ENCODE measurements at places on chromosomes 7 and 10.

GRCh38 chr7:125032943-125033342 lies 103.3 kb upstream of the POT1 start:
- DNase-seq = no peak

- DNase-seq = no peak
These were observed 322.5 kb downstream of the AUTS2 start for GRCh38 chr7:69920797-69921196.

- no peak for DNase-seq
These were observed 117.3 kb upstream of the PCBD1 start for GRCh38 chr10:71005337-71006305.

GRCh38 chr7:2639695-2640481 lies 8.1 kb downstream of the TTYH3 start:
- DNase-seq = no peak

DNA sequence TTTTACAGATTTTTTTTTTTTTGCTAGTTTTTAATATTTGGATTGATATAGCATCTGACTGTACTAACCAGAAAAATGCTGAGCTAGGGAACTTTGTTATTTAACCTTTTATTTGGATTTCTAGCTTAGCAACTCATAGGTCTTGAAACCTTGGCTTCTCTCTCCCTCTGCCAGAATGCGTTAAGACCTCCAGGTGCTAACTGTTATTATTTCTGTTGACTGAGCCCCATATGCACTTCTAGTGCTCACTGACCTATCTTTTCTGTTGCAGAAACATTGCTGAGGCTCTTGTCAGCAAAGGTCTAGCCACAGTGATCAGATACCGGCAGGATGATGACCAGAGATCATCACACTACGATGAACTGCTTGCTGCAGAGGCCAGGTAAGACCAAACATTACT lies 143.6 kb downstream of the LRRC4 start:
- DNase-seq = no peak

DNA sequence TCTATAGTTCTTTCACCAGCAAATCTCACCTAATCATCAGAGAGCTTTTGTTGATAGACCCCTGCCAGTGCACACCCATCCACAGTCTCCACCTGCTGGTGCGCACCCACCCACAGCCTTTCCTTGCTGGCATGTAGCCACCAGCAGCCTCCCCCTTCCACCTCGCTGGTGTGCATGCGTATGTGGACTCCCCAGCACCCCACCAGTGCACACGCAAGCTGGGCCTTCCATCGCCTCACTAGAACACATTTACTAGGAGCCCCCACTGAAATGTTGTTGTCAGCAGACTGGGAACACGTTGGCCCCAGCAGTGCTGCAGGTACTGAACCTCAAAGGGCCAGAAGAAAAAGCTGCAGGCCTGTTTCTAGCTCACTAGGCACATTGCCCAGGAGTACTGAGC lies 104.9 kb upstream of the ZWINT start:
- no peak for DNase-seq

GRCh38 chr7:158028290-158028941 lies 559.2 kb downstream of the PTPRN2 start:
- DNase-seq = no peak

GRCh38 chr10:36188080-36188453 lies 546.0 kb upstream of the FZD8 start:
- no peak for DNase-seq

GRCh38 chr7:143460271-143460979 lies 17.2 kb downstream of the TAS2R60 start:
- no peak for DNase-seq

GRCh38 chr10:114426476-114426875 lies 22.2 kb upstream of the AFAP1L2 start:
- no peak for DNase-seq

- DNase-seq = no peak
These were observed 157.4 kb upstream of the MAGI2 start for GRCh38 chr7:79610748-79611304.

- no peak for DNase-seq
These were observed 76.5 kb upstream of the ADRB1 start for GRCh38 chr10:113967126-113967525.

- DNase-seq = no peak
These were observed 14.0 kb upstream of the SLC18A2 start for GRCh38 chr10:117226813-117227451.

GRCh38 chr7:159118197-159118595 lies 26.5 kb downstream of the VIPR2 start:
- no peak for DNase-seq

DNA sequence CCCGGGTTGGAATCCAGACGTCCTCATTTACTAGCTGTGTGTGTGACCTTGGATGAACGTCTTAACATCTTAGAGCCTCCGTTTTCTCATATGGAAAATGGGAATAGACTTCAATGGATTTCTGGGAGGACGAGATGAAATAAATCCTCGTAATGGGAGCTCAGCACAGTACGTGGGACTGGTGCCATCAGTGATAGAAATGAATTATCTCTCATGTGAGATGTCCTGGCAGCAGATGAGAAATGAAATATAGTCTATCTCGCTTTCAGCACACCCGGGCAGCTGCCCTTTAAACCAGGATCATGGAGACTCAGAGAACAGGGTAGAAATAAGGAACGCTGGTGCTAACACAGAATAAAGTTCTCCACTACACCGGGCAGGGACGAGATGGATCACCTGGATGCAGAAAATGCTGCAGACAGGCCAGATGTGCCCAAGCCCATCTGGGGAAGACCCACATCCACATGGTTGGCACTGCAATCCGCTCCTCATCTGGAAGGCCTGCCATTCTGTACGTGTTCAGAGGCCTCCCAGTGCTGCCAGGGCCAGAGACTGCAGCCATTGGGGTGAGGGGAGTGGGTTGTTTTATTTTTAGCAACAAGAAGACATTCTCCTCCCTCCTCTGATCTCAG lies 11.1 kb upstream of the EMX2 start:
- no peak for DNase-seq

DNA sequence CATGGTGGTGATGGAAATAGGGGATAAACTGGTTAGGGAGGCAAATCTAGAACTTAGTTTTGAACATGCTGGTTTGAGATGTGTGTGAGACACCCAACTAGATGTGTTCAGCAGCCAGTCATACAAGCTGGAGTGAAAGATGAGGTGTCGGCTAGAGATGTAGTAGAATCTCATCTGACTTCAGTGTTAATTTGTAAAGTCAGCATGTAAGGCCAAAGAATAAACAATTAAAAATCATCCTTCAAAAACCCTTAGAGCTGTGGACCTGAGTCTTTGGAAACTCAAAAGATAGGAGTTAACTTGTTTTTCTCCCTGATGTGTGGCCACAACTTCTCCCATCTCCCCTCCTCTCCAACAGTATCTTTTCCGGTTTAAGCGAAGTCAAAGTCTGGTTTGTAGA lies 22.8 kb upstream of the AGK start:
- no peak for DNase-seq

- no peak for DNase-seq
These were observed at the start of the genes ATP6V0A4 and TMEM213 for GRCh38 chr7:138797715-138798320. ATP6V0A4 (minus strand) TSS chr7:138798196; CDS start chr7:138771247, 26,949 bp downstream. TMEM213 (plus strand) TSS chr7:138797994; CDS start chr7:138798105, 111 bp downstream.

DNA sequence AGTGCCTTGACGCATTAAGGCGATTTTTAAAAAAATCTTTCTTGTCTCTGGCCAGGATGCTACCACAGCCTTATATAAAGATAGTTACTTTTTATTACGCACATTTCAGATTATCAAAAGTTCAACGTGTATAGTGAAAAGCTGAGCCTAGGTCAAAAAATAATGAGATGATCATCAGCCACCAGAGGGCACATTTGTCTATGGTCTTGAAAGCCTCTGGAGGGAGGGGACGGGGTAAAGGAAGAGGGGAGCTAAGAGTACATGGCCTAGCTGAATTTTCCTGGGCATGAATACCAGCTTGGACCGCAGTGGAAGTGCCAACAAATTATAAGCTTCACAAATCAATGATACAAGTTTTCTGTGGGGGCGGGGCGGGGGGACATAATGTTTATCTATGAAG lies 285.9 kb upstream of the SMIM30 start:
- no peak for DNase-seq

- no peak for DNase-seq
These were observed 7.4 kb downstream of the ARL4A start for GRCh38 chr7:12694817-12695216.

GRCh38 chr7:70595755-70596597 lies 536.0 kb upstream of the GALNT17 start:
- no peak for DNase-seq

- DNase-seq = no peak
These were observed 109.7 kb downstream of the NT5C2 start for GRCh38 chr10:103083266-103083976.

GRCh38 chr10:62538606-62539005 lies 164.4 kb downstream of the ZNF365 start:
- no peak for DNase-seq

GRCh38 chr10:18308600-18308999 lies 168.4 kb downstream of the CACNB2 start:
- no peak for DNase-seq

- DNase-seq = no peak
These were observed 33.9 kb downstream of the MTPN start for GRCh38 chr7:135943134-135943879.

GRCh38 chr10:59654007-59654406 lies 55.6 kb downstream of the SLC16A9 start:
- DNase-seq = no peak

All from stimulated activated CD8-positive, alpha-beta memory T cell treated with anti-CD3 and anti-CD28 coated beads, Interleukin-15, amount 100 ng/mL, for 1 hour (primary cell).